NCI-H1694 (cell line): ENCODE measurements at places on chromosomes 16 and 17.

GRCh38 chr16:78743556-78743955 lies 644.1 kb downstream of the WWOX start:
- no peak for DNase-seq

DNA sequence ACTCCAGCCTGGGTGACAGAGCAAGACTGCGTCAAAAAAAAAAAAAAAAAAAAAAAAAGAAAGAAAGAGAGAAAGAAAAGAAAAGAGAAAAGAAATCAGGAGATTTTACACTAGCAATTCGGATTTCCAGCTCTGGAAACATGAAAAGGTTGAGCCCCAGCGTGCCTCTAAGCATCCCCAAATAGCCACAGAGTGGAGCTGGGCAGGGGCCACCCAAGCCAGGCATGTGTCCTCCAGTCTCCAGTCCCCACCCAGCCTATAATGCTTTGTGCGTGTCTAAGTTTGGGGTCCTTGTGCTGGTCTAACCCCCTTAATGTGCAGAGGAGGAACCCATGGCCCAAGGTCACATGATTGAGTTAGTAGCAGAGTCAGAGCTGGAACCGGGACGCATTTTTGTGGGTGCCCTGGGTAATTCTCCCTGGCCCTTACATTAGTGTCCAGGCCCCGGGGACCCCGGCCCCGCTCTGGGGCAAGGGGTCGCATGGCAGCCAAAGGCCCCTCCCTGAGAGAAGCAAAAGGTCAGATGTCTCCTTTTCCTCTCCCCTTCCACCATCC lies 19.9 kb downstream of the ADAM11 start:
- no peak for DNase-seq

DNA sequence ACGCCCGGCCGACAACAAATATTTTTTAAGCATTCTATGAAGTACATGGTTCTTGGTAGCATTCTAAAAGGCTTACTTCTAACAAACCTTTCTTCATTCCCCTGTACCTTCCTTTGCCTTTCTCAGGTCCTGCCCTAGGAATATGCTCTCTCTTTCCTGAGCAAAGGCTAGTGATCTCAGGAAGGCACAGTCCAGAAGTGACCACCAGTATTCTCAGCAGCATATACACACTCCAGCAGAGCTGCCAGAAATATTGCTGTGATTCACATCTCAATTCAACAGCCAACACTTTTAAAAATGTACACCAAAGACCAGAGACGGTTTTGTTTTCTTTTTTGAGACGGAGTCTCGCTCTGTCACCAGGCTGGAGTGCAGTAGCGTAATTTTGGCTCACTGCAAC lies 41.4 kb upstream of the ANKFY1 start:
- no peak for DNase-seq

DNA sequence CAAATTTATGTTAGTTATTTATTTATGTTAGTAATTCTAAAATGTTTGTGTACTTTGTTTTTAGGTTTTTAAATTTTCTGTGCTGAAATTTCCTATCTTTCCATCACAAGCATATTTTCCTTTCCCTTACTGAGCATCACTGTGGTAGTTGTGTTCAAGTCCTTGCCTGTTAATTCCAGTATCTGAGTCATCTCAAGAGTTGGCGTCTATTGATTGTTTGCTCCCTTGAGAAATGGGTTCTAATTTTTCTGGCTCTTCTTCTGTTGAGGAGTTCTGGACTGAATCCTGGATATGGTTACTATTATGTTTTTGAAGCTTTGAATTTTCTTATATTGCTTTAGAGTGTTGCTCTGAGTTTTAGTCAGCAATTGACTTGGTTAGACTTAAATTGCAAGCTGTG lies 56.3 kb downstream of the GAN start:
- no peak for DNase-seq

GRCh38 chr17:36544044-36544306 lies 744 bp upstream of the GGNBP2 start:
- no peak for DNase-seq
